Vagina (tissue), 2 donors: ENCODE measurements at places on chromosomes 3 and 15.

DNA sequence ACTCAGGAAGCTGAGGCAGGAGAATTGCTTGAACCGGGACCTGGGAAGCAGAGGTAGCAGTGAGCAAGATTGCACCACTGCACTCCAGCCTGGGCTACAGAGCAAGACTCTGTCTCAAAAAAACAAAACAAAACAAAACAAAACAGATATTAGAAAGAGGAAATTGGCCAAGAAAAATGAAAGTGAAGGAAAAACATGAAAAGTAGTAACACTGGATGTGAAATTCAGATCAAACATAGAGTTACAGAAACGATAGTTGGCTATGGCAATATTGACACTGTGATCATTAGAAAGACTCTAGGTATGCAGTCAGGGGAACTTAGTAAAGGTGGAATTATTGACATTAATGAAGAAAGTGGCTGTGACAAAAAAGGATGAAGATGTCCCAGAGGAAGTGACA is 13.2 kb upstream of the TIPARP start:
- DNase-seq: no peak

GRCh38 chr3:127097072-127097405 is 95.9 kb upstream of the PRR23E start:
- DNase-seq: no peak

GRCh38 chr3:195820186-195820585 is 8.5 kb upstream of the MUC4 start:
- no peak for DNase-seq

DNA sequence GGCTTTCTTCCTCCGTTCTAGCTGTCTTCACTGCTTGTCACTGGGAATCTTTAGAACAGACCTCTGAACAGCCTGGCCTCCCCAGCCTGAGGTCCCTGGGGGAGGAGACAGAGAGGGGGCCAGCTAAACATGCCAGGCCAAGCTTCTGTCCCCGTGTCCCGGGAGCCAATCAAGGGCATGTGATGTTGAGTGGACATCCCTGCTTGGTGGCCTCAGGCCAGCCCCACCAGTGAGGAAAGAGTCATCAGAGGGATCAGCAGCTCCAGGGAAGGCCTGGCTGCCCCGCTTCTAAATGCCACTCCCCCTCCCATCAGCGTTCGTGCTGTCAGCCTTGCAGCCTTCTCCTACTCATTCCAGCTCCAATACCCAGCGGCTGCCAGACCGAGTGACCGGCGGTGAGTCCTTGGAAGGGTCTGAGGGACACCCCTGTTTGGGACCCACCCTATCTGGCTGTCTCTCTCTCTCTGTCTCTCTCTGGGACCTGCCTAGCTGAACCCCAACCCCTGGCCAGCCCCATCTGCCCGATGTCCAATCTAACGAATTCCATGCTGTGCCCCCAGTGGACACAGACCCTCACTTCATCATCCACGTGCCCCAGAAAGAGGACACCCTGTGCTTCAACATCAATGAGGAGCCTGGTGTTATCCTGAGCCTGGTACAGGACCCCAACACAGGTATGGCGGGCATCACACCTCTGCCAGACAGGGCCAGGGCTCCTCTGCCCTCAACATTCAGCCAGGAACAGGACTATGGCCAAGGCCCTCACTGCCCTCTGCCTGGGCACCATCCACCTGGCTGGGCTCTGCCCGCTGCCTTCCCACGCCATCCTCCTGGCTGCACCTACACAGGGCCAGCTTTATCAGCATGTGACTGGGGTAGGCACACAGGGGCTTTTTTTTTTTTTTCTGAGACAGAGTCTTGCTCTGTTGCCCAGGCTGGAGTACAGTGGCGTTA is 6.6 kb upstream of the ITIH3 start:
- no peak for DNase-seq

DNA sequence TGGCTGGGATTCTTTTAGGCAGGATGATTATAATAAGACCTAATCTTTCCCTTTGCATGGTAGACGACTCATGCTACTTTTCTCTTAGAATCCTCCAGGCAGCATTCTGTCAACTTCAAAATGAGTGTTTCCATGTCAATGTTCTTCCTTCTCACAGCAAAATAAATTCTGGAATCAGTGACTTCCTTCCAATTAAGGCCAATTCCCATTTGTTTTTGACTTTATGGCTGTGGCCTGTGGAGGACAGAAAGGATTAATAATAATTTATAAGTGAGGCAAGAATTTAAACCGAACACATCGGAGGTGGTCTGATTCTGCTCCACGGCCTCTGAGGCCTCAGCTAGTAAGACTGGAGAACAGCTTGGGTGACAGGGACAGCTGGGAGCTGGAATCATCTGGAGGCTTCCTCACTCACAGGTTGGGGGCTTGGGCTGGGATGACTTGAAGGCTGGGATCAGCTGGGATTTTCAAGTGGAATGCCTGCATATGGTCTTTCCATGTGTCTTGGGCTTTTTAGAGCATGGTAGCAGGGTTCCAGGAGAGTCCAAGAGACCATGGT is 241.8 kb upstream of the MCTP2 start:
- no peak for DNase-seq

DNA sequence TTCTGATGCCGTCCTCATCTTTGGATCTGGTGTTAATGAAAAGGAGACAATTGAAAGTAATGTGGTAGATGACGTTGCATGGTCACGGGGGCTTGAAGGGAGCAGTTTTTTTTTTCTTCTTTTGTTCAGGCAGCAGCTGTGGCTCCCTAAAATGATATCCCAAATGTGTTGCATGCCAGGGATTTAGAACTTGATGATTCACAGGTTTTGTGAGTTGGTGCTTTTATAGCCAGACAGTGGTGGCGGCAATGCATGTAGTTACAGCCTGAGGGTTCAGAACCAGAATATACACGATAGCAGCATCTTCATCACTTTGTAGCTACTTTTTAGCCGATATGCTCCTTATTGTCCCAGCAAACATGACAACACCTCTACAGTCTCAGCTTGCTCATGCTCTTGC is 133.4 kb downstream of the CHST2 start:
- DNase-seq: no peak

- no peak for DNase-seq
Measured at GRCh38 chr3:169173231-169173630, 490.3 kb downstream of the MECOM start.

DNA sequence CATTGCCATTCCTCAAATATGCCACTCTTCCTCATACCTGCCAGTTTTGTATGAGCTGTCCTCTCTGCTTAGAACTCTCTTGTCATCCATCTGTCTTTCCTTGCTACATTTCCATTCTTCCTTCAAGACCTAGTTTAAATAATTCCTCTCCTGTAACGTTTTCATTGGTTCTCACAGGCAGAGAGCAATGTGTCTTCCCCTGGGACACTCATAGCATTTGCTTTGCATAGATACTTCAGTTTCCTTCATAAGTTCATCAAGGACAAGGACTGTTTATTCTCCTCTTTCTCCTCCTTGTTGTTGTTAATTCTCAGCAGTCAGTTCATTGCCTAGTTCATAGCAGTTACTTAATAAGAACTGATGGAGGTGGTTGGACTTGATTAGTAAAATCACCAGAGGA is 10.5 kb downstream of the NR2C2 start:
- no peak for DNase-seq

GRCh38 chr3:39548282-39548681 is 80.8 kb downstream of the MOBP start:
- no peak for DNase-seq

GRCh38 chr15:85024509-85025336 is 43.1 kb downstream of the PDE8A start:
- DNase-seq: no peak

DNA sequence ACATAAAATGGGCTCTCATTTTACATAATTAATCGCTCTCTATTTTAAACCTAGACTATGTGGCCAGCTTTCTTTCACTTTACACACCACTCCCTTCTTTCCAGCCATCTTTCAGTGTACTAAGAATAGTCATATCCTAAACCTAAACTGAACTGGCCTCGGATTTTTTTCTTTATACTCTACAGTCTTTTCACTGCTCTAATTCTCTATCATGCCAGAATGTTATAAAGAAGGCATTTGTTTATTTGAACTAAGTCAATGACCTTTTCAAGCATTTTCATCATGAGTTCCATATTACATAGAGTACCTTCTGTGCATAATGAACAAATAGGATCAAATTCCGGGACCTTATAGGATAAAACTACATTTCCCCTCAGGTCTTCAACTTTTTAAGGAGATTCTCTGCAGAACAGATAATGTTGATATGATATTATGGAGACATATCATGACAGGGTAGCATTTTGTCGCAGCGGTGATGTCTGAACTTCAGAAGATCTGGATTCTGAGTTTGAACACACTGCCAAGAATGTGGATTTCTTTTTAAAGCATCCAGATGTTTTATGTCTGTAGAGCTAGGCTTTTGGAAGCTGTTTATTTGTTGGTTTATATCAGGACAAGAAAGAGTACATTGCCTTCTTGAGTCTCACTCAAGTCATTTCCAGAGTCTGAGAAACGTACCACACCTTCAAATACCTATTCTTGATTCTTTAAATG is 1047.3 kb downstream of the MCTP2 start:
- DNase-seq: no peak

GRCh38 chr15:44289259-44289790 is 806 bp downstream of the GOLM2 start:
- DNase-seq: no peak

DNA sequence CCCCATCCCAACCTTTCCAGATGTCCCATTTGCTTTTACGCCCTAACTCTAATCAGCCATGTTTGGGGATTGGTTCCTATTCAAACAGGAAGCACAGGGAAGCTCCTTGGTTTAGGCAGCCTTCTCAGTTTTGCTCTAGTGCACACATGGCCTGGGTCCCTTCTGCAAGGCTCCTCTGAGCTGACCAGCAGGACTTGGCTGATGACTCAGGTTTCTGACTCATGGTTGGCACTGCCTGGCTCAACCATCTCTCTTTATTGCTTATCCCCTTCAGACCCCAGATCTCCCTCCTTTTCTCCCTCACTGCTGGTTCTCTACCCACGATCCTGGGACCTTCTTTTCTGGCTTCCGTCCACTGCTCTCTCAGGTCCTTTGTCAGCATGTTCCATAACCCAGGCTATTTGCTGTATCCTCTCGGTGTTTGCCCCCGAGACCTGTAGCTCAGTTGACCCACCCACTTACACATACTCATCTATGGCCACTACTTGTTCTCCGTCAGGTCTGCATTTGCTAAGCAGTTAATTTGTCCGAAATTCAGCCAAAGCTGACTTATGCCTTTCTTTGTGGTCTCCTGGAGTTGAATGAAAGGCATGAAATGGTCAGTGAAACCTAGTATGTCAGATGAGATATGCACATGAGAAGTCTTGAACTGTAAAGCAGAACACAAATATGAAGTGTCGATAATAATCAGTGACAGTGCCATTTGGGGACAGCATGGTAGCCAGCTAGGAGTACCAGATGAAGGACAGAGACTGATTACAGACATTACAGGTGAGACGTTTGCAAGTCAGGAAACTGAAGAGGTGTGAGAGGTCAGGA is 323.5 kb upstream of the ROPN1 start:
- DNase-seq: no peak

DNA sequence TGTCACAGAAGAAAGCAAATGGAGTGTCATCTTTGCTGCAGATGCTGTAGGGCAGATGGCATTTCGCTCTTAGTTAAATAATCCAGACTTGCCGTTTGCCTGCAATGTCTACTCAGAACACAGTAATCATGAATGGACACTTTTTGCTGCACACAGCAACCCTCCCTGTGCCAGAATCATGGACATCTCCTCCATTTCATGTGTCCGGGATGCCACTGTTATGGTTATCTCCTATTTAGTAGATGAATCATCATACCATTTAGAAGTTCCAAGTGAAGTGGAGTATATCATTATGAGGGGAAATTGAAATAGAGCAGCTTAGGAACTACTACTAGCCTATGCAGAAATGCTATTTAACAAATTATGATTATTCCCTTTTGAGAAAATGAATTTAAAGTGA is 118.5 kb downstream of the DUT start:
- no peak for DNase-seq

- no peak for DNase-seq
Measured at GRCh38 chr3:121654493-121655385, 6.0 kb downstream of the HCLS1 start.

DNA sequence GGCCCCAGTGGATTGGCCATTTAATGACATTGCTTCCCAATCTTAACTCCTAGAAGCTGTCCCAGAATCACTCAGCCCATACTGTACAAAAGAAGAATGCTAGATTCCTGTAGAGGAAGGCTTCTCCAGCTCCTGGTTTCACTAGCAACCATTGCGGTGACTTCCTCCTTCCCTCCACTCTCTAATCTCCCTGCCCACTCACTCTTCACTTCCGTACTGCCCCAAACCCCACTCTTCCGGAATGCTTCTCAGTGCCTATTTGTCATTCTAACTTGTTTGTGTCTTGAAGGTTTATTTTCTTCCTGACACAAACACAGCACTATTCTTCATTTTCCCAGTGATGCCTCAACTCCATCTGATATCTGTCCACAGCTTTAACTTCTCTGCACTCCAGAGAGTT is 97.1 kb upstream of the SPATA16 start:
- no peak for DNase-seq

GRCh38 chr15:27058939-27059338 is 88.0 kb downstream of the GABRG3 start:
- DNase-seq: no peak

GRCh38 chr3:62109534-62109933 is 263.8 kb downstream of the FEZF2 start:
- DNase-seq: no peak

- no peak for DNase-seq
Measured at GRCh38 chr3:5197470-5198312, 10.2 kb downstream of the EDEM1 start.

GRCh38 chr15:48084759-48085590 is 35.8 kb upstream of the SLC24A5 start:
- no peak for DNase-seq

GRCh38 chr15:77904901-77905300 is 172.6 kb downstream of the TBC1D2B start:
- no peak for DNase-seq

- DNase-seq: no peak
Measured at GRCh38 chr15:23518104-23518503, 47.4 kb upstream of the MKRN3 start.

DNA sequence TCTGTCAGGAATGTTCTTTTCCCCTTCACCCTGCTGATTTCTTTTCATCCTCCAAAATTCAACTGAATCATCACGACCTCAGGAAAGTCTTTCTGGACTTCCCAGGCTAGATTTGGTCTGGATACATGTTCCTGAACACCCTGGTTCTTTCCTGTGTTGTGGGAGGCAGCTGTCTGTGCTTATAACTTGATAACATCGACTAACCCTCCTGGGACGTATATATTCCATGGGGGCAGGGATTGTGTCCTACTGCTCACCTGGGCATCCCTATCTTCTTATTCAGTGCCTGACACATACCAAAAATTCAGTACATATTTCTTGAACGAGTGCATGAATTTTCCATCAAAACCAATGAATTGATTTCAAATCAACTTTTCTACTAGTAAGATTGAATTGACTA is 47.6 kb upstream of the MEF2A start:
- DNase-seq: no peak

GRCh38 chr3:4950351-4950784 is 28.9 kb upstream of the BHLHE40 start:
- no peak for DNase-seq

DNA sequence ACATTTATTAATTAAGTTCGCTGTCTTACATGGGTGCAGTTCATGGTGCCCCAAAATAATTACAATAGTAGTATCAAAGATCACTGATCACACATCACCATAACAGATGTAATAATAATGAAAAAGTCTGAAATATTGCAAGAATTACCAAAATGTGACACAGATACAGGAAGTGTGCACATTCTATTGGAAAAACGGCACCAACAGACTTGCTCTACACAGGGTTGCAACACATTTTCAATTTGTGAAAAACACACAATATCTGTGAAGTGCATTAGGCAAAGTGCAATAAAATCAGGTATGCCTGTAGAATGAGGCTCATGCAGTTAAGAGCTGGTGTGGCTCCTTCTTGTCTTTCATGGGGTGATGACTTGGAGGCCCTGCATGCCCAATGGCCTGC is 265.8 kb downstream of the RPLP1 start:
- no peak for DNase-seq
